Keratinocyte (primary cell): ENCODE measurements at places on chromosomes 3 and 15.

GRCh38 chr3:172030181-172030580 is 9.2 kb upstream of the FNDC3B start:
- no peak for DNase-seq

DNA sequence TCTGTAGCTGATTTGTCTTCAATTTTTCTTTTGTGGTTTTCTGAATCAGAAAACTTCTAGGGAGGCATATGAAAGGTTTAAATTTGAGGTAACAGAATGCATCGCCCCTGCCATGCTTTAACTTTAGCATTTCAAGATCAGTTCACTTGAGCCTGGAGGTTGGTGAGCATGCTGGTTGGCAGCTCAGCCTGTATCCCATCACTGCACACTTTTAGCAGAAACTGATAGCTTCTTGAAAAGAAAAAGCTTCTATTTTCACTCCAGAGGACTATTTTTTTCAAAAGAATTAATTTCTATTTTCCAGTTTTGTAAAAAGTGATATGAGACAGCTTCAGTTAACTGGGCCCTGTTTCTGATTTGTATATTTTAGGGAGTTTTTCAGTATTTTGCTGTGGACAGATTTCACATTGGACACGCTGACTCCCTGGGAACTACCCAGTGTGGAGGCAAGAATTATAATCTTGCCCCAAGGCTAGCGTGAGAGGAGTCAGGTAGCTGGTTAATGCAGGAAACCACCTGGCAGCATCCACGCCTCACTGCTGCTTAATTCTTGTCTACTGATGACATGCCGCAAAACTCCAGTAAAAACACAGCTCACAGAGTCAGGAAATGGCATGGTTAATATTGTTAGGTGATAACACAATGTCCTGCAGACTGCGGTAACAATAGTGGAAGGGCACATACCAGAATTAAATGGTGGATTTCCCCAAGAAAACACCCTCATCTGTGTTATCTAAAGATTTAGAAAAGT is 71.4 kb downstream of the DUT start:
- no peak for DNase-seq

- DNase-seq, result no peak
Observed at GRCh38 chr15:51223771-51224229, 114.6 kb downstream of the CYP19A1 start.

GRCh38 chr3:167972502-167972901 is 123.2 kb downstream of the GOLIM4 start:
- DNase-seq, result no peak

GRCh38 chr3:42635111-42635510 is 18.4 kb upstream of the ZBTB47 start:
- no peak for DNase-seq

- no peak for DNase-seq
Observed at GRCh38 chr15:58605931-58606530, 143.5 kb downstream of the ADAM10 start.

DNA sequence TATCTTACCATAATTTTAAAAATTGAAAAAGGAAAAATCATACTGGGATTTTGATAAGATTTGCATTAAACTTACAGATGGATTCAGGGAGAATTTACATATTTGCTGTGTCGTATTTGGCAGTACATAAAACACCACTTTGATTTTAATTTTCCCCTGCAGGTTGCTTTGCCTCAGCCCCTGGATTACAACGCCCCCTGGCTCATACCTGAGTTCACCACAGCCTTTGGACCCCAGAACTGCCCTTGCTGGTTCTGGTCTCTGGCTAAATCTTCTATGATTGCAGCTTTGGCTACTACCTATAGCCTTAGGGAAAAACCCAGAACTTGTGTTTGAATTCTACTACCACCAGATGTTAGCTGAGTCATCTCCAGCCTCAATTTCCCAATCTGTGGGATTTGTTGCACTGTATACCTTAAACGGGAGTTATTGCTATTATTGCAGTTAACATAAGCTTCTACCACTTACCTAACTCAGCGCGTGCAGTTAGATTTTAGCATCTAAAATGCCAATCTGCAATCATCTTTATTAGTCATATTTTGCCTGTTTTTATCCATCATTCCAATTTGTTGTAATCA is 315.7 kb upstream of the GADL1 start:
- DNase-seq, result no peak

- DNase-seq, result no peak
Observed at GRCh38 chr3:140177943-140178342, 243.0 kb downstream of the CLSTN2 start.

DNA sequence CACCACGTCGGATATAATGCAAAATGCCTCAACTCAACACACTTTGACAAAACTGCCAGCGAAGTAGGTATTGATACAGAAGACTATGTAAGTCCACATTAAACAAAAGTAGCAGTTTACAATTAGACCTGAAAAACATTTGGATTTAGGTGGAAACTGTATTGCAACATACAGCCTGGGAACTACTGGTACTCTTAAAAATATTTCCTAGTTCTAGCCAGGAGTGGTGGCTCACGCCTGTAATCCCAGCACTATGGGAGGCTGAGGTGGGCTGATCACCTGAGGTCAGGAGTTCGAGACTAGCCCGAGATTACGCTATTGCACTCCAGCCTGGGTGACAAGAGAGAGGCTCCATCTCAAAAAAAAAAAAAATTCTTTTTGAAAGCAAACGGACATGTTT is 246.2 kb downstream of the ZBTB20 start:
- no peak for DNase-seq

GRCh38 chr15:52440414-52440813 is 88.3 kb downstream of the MYO5A start:
- peak; percentile 72 for DNase-seq

DNA sequence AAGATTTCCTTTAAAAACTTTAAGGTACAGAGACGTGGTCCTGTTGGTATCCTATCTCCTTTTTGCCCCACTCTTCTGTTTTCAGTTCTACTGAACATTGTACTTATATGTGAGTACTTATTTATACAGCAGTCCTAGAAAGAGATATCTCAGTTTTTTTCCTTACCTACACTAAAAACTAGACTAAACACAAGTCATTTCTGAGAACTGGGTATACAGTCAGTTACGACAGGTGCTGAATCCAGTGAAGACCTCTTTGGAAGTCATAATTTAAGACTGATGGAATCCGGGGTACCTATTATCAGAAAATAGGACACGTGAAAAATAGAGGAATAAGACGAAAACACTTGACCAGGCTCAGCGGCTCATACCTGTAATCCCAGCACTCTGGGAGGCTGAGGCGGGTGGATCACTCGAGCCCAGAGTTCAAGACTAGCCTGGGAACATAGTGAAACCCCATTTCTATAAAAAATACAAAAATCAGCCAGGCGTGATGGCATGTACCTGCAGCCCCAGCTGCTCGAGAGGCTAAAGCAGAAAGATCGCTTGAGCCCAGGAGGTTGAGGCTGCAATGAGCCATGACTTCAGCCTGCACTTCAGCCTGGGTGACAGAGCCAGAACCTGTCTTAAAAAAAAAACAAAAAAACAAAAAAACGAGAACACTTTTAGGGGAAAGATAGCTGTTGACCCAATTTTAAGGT is 76.3 kb downstream of the KLHL25 start:
- no peak for DNase-seq

- DNase-seq, result no peak
Observed at GRCh38 chr3:29481969-29482767, 201.3 kb downstream of the RBMS3 start.

- DNase-seq, result no peak
Observed at GRCh38 chr3:145801696-145802095, 359.3 kb downstream of the PLOD2 start.

- no peak for DNase-seq
Observed at GRCh38 chr15:100909989-100910955, 8.9 kb upstream of the LRRK1 start.

- no peak for DNase-seq
Observed at GRCh38 chr15:85396554-85396953, 16.2 kb downstream of the AKAP13 start.

- no peak for DNase-seq
Observed at GRCh38 chr15:41879321-41879845, 14.5 kb downstream of the SPTBN5 start.

GRCh38 chr3:60652829-60653228 is 598.4 kb downstream of the FHIT start:
- no peak for DNase-seq

- DNase-seq, result no peak
Observed at GRCh38 chr3:50890688-50891344, 216.1 kb downstream of the DOCK3 start.

- DNase-seq, result no peak
Observed at GRCh38 chr3:29759411-29760225, 478.7 kb downstream of the RBMS3 start.

GRCh38 chr3:194083637-194084224 is 52.2 kb upstream of the HES1 start:
- no peak for DNase-seq

DNA sequence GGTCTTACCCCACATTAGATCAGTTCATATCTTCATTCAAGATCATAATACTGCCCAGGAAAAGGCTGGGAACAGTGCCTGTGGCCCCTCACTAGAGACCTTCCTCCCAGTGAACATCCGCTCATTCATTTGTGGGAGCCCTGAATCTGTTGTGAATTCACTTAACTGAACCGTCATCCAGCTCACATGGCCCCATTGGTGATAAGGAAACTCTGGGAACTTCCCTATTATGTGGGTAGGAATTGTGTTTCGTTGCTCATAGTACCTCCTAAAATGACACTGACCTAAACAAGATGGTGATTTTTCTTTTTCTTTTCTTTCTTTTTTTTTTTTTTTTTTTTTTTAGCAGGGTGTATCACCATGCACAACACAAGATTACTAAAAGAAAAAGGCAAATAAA is 6.8 kb upstream of the MESP2 start:
- DNase-seq, result no peak

- DNase-seq, result no peak
Observed at GRCh38 chr15:85592148-85592547, 202.6 kb downstream of the KLHL25 start.

- no peak for DNase-seq
Observed at GRCh38 chr3:111681661-111682426, 86.7 kb upstream of the ZBED2 start.

GRCh38 chr15:77398927-77399326 is 21.0 kb downstream of the PEAK1 start:
- no peak for DNase-seq

GRCh38 chr15:99721104-99721778 is 12.0 kb downstream of the LYSMD4 start:
- no peak for DNase-seq

DNA sequence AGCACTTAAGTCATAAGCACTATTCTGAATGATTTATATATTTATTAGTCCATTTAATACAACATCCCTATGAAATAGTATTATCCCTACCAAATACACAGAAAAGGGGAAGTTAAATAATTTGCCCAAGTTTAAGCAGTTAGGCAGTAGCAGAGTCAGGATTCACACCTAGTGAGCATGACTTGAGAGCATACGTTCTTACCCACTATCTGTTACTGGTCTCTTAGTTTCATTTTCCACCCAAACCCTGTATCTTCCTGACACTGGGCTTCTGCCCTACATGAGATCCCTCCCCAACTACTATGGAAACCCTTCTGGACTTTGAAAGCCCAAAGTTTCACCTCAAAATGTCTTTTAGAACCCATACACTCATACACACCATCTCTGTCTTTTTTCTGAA is 4.4 kb upstream of the ATOSA start:
- no peak for DNase-seq

DNA sequence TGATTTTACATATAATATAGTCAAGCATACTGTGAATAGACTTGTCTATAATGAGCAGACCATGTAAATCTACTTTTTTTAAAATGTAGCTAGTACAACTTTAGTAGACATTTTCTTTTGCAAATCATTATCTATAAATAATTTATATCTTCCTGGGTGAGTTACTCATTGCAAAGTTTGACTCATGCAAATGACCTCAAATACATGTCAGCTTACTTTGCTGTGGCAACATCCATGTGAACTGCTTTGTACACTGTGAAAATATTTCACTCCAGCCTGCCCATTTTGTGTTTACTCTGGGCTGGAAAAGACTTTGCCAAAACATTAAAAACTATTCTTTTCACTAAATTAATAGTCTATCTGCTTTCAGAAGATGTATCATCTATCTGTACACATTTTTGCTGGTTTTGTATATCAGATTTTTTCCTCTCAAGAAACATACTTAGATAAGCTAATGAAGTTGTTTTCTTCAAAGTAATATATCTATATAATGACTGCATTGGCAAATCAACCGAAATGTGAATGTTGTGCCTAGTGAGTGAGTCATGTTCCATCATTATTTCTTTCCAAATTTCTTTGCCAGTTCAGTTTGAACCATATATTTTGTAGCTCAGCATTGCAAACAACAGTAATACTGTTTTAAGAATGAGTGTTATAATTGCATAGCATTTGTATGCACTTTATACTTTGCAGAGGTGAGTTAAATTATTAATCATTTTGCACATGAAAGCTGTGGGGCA is 26.5 kb downstream of the IGSF10 start:
- DNase-seq, result peak; percentile 13

DNA sequence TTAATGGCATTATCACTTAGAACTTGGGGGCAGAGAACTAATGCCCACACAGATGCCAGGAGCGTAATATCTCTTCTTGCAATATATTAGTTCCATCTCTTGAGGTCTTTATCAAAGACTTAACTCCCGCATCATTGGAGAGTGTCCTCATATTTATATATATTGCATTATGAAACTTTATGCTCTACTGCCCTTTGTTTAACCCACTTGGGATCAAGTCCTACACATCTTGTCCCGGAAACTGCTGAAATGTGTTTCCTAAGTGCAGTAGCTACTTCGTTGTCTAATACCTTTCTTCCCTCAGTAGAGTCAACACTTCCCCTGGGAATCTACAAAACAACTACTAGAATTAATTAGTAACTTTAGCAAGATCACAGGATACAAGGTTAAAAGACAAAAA is 1029.2 kb downstream of the OTOL1 start:
- DNase-seq, result no peak

- DNase-seq, result no peak
Observed at GRCh38 chr3:119594066-119594465, 3.6 kb upstream of the PLA1A start.

GRCh38 chr3:16183601-16184270 is 9.3 kb downstream of the GALNT15 start:
- no peak for DNase-seq

GRCh38 chr15:85570336-85570735 is 189.9 kb downstream of the AKAP13 start:
- DNase-seq, result no peak

DNA sequence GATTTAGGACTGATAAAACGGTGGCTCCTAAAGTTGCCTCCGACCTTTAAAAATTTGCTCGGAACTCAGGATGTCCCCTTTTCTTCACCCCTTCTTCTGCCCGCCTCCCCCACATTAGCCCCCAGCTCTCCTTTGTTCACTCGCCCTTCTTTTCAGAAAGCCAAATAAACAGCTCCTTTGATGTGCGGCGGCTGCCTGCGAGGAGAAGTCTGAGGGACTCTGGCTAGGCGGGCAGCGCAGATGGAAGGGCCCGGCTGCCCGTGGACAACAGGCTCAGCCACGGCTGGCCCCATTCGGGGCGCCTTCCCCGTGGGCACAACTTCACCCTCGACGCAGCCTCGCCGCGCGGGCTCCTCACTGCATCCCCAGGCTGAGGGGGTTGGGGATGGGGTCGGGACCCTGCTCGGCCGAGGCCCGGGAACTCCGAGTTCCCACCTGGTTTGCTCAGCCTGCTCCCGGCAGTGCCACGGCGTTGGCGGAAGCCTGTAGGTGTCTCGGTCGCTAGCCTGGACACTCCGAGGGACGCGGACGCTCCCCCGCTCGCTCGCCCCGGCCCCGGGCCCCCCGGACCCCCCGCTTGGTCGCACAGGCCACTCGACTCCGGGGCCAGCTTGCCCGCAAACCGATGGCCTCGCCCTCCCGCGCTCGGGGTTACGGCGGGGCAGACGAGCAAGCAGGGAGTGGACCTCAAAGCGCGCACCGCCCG is 897 bp upstream of the TLE3 start:
- no peak for DNase-seq
